ENCODE measurements at places on chromosomes 6 and 20.

DNA sequence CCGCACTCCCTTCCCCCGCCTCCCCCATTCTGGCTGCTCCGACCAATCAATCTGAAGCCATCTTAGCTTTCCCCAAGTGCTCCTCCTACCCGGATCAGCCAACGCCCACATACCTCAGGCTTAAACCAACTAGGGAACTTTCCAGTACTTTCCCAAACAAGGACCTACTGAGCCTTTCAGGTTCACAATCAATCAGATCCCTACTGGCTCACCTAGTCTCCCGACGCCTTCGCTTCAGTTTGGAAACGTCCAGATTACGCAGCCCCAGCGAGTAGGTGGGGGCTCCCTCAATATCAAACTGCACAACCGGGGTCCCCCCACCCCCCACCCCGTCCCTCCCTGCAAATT, 432 bp downstream of the HSPA1L start:
- peak; percentile 91 for DNase-seq

- no peak for DNase-seq
Measured at GRCh38 chr6:10559522-10560152, 38.5 kb downstream of the GCNT2 start.

- no peak for DNase-seq
Measured at GRCh38 chr6:150906641-150907326, 41.3 kb downstream of the MTHFD1L start.

DNA sequence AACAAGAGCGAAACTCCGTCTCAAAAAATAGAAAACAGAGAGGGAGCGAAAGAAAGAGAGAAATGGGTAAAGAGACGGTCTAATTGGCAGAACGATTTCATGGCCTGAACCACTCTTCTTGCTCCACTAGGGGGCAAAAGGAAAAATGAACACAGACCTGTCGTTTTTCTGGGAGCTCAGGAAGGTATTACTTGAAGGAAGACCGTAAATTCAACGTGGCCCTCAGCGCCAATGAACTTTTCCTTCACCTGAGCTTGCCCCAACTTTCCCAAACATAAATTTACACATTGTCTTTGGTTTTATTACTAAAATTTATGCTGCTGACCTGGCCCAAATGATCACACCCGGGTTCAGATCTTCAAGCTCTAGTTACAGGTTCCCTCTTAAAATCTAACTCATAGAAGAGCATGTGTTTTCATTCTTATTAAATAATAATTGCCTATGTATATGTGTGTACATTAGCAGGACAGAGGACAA, 67.3 kb downstream of the ATP9A start:
- DNase-seq: no peak

GRCh38 chr6:89160331-89161092, 14.7 kb downstream of the PM20D2 start:
- DNase-seq: no peak

- no peak for DNase-seq
Measured at GRCh38 chr20:13554706-13555105, 84.0 kb downstream of the TASP1 start.

- DNase-seq: no peak
Measured at GRCh38 chr20:22100686-22101085, 395.2 kb downstream of the PAX1 start.
